ENCODE measurements at places on chromosomes 1 and 21. TPM values are rescaled to one million over a fixed set of nuclear protein-coding genes. Genes with fewer than 3 reads are reported as not detected.

Gene AKR7A3
- 0.80 TPM for total RNA-seq

- H3K4me3 ChIP-seq: no peak overlapping the region
- no peak for DNase-seq
- no peaks in the 10 kb centered on the region for H3K36me3 ChIP-seq
- H3K4me1 ChIP-seq: no peaks in the 10 kb centered on the region
- no peak overlapping the region for H3K27ac ChIP-seq
These were observed 112.1 kb downstream of the OLFM3 start for GRCh38 chr1:101884621-101885020.

GRCh38 chr1:170711682-170712081, 47.8 kb downstream of the PRRX1 start:
- no peaks in the 10 kb centered on the region for H3K36me3 ChIP-seq
- no peak overlapping the region for H3K4me3 ChIP-seq
- no peak for DNase-seq
- no peak overlapping the region for H3K27ac ChIP-seq
- no peaks in the 10 kb centered on the region for H3K4me1 ChIP-seq

- no peak for DNase-seq
- H3K27me3 ChIP-seq: no peaks in the 10 kb centered on the region
- no peak overlapping the region for H3K4me3 ChIP-seq
- H3K4me1 ChIP-seq: no peaks in the 10 kb centered on the region
- peaks cover 70% of the 10 kb centered on the region for H3K36me3 ChIP-seq
These were observed 19.5 kb downstream of the LSS start for GRCh38 chr21:46208761-46209721.

Gene ZC3H11A
- total RNA-seq: 91.6 TPM

DNA sequence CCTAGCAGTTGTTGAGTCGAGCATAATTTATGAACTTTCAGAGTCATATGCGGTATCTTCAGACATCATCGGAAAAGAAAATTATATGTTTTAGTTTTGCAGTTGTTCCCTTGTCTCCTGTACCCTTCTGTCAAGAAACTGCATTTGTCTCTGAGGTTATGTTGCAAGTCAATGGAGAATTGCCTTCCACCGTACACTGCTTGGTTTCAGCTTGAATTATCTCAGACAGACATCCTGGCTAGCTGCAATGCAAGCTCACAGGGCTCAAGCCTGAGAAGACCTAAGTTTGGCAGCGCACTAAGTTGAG, 156.0 kb downstream of the NFIA start:
- no peaks in the 10 kb centered on the region for H3K36me3 ChIP-seq
- H3K27me3 ChIP-seq: peaks cover 4% of the 10 kb centered on the region
- H3K27ac ChIP-seq: no peak overlapping the region
- H3K4me1 ChIP-seq: no peaks in the 10 kb centered on the region
- no peak for DNase-seq

- no peak overlapping the region for H3K27ac ChIP-seq
- H3K27me3 ChIP-seq: peaks cover 67% of the 10 kb centered on the region
- H3K4me1 ChIP-seq: peaks cover 2% of the 10 kb centered on the region
- no peak overlapping the region for H3K4me3 ChIP-seq
These were observed 531 bp downstream of the TSPEAR start for GRCh38 chr21:44710756-44711326.

- peaks cover 34% of the 10 kb centered on the region for H3K36me3 ChIP-seq
- no peak for DNase-seq
- no peak overlapping the region for H3K27ac ChIP-seq
These were observed 18.1 kb downstream of the GALNT2 start for GRCh38 chr1:230085178-230085515.

GRCh38 chr1:210482945-210483617, 154.4 kb downstream of the HHAT start:
- H3K36me3 ChIP-seq: no peaks in the 10 kb centered on the region
- H3K27me3 ChIP-seq: no peaks in the 10 kb centered on the region
- no peak overlapping the region for H3K4me3 ChIP-seq
- H3K27ac ChIP-seq: no peak overlapping the region
- H3K4me1 ChIP-seq: no peaks in the 10 kb centered on the region
- DNase-seq: no peak

- no peak overlapping the region for H3K4me3 ChIP-seq
- peaks cover 5% of the 10 kb centered on the region for H3K4me1 ChIP-seq
- H3K27ac ChIP-seq: no peak overlapping the region
- H3K27me3 ChIP-seq: peaks cover 2% of the 10 kb centered on the region
These were observed 12.6 kb downstream of the FTCD start for GRCh38 chr21:46142582-46143473.

GRCh38 chr1:26145041-26145959, 13.6 kb upstream of the FAM110D start:
- peaks cover 3% of the 10 kb centered on the region for H3K4me1 ChIP-seq
- DNase-seq: no peak
- H3K4me3 ChIP-seq: no peak overlapping the region
- no peak overlapping the region for H3K27ac ChIP-seq

Gene SHCBP1L
- total RNA-seq: not detected

GRCh38 chr1:242201090-242201489, 202.2 kb upstream of the MAP1LC3C start:
- no peak for DNase-seq
- H3K4me3 ChIP-seq: no peak overlapping the region
- no peaks in the 10 kb centered on the region for H3K36me3 ChIP-seq
- H3K4me1 ChIP-seq: no peaks in the 10 kb centered on the region
- no peaks in the 10 kb centered on the region for H3K27me3 ChIP-seq
- H3K27ac ChIP-seq: no peak overlapping the region

DNA sequence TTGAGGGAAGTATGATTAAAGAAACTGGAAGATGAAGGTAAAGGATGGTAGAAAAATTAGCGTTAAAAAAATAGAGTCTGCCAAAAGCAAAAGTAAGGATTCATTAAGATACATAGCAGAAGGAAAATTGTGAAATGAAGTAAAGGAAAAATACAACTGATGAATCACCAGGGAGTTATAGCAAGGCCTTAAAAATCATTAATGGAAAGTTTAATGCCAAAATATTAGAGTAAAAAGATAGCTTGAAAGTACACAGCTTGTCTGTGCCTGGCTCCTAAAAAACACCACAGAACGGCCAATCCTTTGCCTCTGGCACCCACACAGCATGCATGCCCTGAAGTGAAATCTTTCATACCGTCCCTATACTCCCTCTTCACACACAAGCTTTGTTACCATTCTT, 66.9 kb upstream of the APOBEC4 start:
- no peak overlapping the region for H3K27ac ChIP-seq
- H3K4me3 ChIP-seq: no peak overlapping the region
- H3K4me1 ChIP-seq: no peaks in the 10 kb centered on the region
- no peak for DNase-seq

Gene SAMD11
- total RNA-seq: not detected

Gene KIF26B
- 1.7 TPM for total RNA-seq

- peaks cover 4% of the 10 kb centered on the region for H3K4me1 ChIP-seq
- H3K27me3 ChIP-seq: no peaks in the 10 kb centered on the region
- H3K36me3 ChIP-seq: no peaks in the 10 kb centered on the region
- no peak for DNase-seq
- no peak overlapping the region for H3K4me3 ChIP-seq
- no peak overlapping the region for H3K27ac ChIP-seq
These were observed 278.4 kb upstream of the SNX7 start for GRCh38 chr1:98382986-98383740.

Gene TCHHL1
- not detected for total RNA-seq

DNA sequence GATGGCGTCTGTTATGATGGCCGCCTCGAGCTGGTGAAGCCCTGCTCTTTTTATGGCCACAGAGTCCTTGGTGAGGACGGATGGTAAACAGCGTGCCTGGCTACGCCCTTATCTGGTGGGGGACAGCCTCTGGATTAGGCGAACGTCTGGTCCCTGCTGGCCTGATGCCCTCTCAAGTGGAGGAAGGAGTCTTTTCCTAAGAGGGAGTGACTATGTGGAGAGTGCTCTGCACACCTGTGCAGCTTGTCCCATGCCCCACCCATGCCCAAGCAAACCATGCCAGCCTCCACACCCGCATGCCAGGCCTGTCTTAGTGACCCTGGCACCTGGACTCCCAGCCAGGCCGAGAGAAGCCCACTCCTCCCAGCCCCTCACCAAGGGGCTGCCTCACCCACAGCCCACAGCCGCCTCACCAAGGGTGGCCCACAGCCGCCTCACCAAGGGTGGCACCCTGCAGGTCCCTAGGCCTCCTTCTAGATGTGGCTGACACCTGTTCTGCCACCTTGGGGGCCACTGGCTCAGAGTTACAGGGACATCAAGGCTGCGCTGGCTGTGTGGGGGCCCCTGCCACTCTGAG, 40.2 kb downstream of the WNT9A start:
- peaks cover 7% of the 10 kb centered on the region for H3K27me3 ChIP-seq
- H3K27ac ChIP-seq: no peak overlapping the region
- H3K4me1 ChIP-seq: no peaks in the 10 kb centered on the region
- no peak overlapping the region for H3K4me3 ChIP-seq
- DNase-seq: no peak
- no peaks in the 10 kb centered on the region for H3K36me3 ChIP-seq

Gene FCER1A
- not detected for total RNA-seq

Gene SMCP
- total RNA-seq: not detected

- H3K4me1 ChIP-seq: peaks cover 32% of the 10 kb centered on the region
- H3K4me3 ChIP-seq: no peak within 1 kb of the TSS
- no peak for DNase-seq
- no peaks in the 10 kb centered on the region for H3K27me3 ChIP-seq
These were observed at the start of gene CD48 for GRCh38 chr1:160711602-160712311. CD48 (minus strand) TSS chr1:160711822; CDS start chr1:160711763, 59 bp downstream.

GRCh38 chr1:24921412-24921811, 8.7 kb downstream of the RUNX3 start:
- no peak overlapping the region for H3K4me3 ChIP-seq
- peaks cover 78% of the 10 kb centered on the region for H3K4me1 ChIP-seq
- H3K36me3 ChIP-seq: peaks cover 87% of the 10 kb centered on the region
- H3K27me3 ChIP-seq: no peaks in the 10 kb centered on the region
- peak overlapping the region; percentile 63 for H3K27ac ChIP-seq

Gene PIGM
- total RNA-seq: 4.5 TPM

Gene IBA57
- 10.8 TPM for total RNA-seq

DNA sequence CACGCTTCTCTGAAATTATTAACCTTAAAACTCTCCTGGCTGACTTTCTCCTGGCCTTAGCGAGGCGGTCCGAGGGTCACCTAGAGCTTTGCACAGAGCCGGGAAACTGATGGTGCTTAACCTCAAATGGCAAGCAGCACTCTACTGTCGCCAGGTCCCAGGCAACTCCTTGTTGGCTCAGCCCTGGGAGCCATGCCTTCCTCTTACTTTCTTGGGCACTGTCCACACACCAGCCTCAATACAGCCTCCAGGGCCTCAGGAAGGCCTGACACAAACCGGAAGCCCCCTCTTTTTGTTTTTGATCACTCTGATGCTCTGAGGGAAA, 3.8 kb downstream of the TRABD2B start:
- peaks cover 10% of the 10 kb centered on the region for H3K4me1 ChIP-seq
- H3K36me3 ChIP-seq: no peaks in the 10 kb centered on the region
- H3K4me3 ChIP-seq: no peak overlapping the region
- DNase-seq: no peak
- H3K27me3 ChIP-seq: peaks cover 46% of the 10 kb centered on the region
